GM12864 (cell line): ENCODE measurements at places on chromosomes 1 and 21.

DNA sequence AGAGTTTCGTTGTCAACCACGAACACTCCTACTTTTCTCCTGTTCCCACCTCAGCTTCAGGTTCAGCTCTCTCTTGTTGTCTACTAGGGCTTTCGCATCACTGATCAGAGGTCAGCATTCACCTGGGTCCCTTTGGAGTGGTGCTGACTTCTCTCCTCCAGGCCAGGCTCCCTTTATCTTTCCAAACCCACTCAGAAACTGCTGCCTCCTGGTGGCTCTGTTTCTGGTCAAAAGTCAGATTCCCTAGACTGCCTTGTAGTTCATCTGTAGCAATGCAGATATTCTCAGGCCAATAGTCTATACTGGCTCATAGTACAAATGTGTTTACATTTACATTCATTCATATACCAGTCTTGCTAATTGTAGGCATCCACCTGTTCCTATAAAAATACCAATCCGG lies 6.4 kb upstream of the ERI3 start:
- DNase-seq: no peak

GRCh38 chr1:246602194-246602593 lies 35.9 kb downstream of the CNST start:
- DNase-seq: no peak

- DNase-seq: no peak
Observed at GRCh38 chr1:59143133-59143487, 153.8 kb upstream of the FGGY start.

GRCh38 chr1:29630756-29631155 lies 394.4 kb downstream of the PTPRU start:
- DNase-seq: no peak

DNA sequence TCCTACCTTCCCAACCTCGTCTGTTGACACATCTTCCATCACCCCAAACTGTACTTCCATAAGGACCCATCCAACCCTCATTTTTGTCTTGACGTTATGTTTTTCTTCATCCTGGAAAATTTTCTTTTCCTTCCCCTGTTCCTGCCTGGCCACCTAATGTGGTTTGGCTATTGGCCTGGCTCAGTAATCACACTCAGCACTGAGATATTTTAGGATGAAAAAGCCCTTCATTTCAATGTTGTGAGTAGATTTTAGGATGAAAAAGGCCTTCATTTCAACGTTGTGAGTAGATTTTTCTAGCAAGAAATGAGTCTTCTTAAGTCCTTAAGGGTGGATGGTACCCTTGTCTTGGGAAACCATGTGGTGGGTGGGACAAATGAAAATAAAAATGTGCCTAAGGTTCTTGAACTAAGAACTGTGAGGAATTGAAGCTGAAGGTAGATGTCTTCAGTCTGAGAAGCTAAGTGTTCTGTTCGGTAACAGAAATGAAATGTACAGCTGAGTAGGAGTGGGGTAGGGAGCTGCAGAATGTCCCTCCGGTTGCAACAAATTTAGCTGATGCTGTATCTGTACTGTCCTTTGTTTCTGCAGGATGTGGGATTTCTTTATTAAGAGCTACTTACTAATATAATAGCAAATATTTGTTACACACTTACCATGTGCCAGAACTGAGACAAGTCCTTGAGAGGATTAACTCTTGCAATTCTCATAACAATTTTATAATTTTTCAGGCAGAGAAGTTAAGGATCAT lies 36.1 kb downstream of the DNTTIP2 start:
- DNase-seq: no peak

DNA sequence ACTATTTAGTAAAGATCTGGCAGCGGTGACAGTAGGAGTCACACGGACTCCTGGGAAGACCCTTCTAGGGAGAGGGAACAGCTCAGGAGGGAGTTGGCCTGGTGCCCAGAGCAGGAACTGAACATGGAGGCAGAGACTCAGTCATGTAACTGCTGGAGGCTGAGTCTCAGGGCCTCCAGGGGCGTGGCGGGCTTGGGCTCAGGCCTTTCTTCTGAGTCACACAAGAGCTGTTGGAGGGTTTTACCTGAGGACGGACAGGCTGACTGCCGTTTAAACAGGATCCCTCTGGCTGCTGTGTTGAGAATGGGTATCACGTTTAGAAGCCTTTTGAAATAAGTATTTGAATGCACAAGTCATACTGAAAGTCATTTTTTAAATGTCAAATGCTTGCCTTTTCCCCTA lies 7.2 kb upstream of the ETS2 start:
- no peak for DNase-seq

DNA sequence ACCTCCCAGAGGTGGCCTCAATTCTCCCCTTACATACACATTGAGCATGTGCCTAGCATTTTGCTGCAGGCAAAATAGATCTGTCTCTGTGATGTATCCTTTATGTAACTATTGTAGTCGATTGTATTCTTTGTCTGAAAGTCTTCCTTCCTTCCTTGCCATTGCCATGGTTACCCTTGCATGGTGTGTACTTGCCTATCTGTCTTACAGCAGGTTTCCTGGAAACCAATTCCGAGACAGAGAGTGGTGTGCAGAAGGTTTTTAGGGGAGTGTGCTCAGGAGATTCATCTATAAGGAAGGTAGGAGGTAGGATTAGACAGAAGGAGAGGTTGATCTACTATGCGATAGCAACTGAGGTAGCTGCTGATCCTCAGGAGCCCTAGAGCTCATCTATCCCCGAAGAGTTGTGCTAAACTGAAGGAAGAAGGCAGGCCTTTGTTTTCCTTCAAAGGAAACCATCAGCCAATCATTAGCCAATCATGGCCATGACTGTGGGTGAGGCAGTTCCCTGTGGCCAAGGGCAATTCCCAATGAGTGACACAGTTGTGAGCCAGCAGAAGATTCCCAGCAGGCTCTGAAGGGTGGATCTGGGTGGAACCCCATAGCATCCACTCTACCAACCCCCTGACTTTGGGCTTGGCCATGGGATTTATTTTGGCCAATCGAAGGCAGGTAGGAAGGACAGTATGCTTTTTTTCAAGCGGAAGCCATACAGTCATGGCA lies 15.0 kb downstream of the CITED4 start:
- DNase-seq: no peak
